ENCODE measurements at places on chromosomes 2 and 18.

DNA sequence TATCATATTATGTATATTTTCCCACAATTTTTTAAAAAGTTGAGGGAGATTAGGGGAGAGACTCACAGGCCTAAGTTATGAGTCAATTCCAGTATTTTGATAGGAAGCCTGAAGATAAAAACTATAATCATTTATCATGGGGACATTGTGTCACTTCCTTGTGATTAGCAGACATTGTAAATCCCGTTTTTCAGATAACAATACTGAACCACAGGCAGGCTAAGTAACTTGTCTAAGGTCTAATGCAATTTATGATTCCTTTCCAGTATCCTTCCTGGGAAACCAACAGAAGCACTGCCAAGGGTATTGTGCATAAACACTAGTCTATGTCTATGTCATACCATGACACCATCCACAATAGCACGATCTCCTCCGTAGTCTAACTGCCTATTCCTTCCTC is 235.2 kb upstream of the PIK3C3 start:
- DNase-seq, result no peak

- DNase-seq, result no peak
Observed at GRCh38 chr18:74351354-74351753, 35.7 kb downstream of the C18orf63 start.

- no peak for DNase-seq
Observed at GRCh38 chr2:198277181-198277580, 472.8 kb downstream of the PLCL1 start.

DNA sequence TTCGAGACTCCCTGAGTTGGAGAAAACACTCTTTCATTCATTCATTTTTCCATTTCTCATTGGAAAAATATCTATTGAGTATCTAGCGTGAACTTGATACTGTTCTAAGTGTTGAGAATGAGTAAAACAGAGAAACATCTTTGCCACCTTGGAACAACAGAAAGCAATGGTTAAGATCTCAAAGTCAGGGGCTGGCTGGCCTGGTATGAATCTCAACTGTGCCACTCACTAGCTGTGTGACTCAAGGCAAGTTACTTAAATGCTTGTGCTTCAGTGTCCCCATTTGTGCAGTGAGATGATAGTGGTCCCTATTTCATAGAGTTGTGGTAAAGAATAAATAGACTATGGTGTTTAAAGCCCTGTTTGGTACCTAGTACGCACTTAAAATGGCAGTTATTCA is 415.2 kb downstream of the NBAS start:
- DNase-seq, result no peak

GRCh38 chr2:145743011-145743410 is 1223.1 kb upstream of the ZEB2 start:
- no peak for DNase-seq

DNA sequence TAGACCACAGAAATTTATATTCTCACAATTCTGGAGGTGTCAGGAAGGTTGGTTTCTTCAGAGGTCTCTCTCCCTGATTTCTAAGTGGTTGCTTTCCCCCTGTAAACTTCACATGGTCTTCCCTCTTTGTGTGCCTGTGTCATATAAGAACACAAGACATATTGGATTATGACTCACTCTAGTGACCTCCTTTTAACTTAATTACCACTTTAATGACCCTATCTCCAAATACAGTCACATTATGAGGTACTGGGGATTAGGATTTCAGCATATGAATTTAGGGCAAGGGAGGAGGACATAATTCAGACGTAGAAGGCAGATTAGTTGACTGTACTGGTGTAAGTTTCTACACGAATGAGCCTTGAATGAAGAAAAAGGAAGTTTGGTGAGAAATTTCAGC is 38.2 kb upstream of the EPHA4 start:
- no peak for DNase-seq

- no peak for DNase-seq
Observed at GRCh38 chr2:215277944-215278343, 33.9 kb upstream of the ATIC start.

DNA sequence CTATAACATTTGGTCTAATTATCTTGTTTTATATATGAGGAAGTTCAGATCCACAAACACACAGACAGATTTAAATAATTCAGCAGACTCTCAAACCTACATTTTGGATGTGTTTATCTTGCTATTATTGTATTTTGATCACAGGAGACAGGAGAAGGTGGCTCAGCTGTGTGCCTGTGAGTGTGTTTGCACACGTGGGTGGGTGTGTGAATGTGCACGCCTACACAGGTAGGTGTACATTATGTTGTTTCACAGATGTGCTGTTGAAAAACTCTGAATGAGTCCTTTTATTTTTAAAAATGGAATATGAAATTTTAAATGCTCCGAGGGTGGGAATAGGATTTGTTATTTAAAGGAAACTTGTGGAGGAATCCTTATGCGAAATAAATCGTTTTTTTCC is 183.4 kb downstream of the PRKCE start:
- no peak for DNase-seq

- no peak for DNase-seq
Observed at GRCh38 chr2:15983496-15983895, 43.1 kb downstream of the MYCN start.

GRCh38 chr2:18987592-18988073 is 370.8 kb downstream of the OSR1 start:
- no peak for DNase-seq
